ENCODE measurements at places on chromosomes 6 and 20.

DNA sequence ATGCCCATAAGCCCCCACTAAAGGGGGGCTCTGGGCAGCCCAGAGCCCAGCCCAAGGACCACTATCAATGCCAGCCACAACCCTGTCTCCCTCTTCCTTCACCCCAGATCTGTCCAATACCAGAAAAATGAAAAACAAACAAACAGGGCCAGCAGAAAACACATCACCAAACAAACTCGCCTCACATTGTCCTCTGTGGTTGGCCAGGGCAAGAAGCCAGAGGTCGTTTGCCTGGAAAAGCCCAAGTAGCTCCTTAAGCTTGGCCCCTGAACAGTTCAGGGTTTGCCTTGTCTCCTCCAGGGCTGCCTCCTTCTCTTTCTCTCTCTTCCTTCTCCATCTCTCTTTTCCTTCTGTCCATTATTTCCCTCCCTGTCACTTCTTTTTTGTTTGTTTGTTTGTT, 10.1 kb upstream of the SCUBE3 start:
- DNase-seq, result no peak

- DNase-seq, result no peak
Measured at GRCh38 chr6:106126482-106126881, 40.3 kb downstream of the PRDM1 start.

GRCh38 chr6:135117413-135117968, 62.9 kb upstream of the HBS1L start:
- peak; percentile 59 for DNase-seq

- no peak for DNase-seq
Measured at GRCh38 chr6:156701966-156702365, 75.2 kb upstream of the ARID1B start.

DNA sequence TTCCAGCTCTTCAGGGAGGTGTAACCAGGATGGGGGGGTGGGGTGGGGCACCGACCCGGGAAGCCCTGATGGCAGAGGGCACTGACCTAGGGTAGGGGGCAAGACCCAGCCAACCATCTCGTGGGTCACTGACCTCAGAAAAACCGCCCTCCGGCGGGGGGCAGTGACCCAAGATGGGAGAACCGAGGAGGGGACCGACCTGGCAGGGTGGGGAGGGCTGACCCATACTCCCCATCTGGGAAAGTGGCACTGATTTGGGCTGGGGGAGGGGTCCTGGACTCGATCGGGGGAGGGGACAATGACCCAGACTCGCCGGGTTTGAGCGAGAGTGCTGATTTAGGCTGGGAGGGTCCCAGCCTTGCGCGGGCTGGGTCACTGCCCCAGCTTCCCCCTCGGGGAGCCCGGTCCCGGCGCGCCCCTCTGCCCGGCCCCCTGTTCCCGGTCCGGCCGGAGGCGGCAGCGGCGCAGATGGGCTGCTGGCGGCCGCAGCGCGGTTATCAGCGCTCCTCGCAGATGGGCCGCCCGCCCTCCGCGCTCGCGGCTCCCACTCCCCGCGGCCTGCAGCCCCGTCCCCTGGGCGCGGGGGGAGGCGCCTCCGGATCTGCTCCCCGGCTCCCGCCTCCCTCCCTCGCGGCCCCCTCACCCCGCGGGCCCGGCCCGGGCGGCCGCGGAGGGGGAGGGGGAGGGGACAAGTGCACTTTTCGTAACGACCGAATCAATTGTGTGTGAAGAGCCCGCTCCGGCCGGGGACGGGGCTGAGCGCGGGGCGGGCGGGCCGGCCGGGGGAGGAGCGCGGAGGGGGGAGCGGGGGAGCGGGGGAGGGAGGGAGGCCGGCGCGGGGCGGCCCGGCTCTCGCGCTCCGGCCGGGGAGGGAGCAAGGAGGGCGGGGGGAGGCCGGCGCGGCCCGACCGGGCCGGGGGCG, 2.2 kb downstream of the NOL4L start:
- DNase-seq, result no peak

- no peak for DNase-seq
Measured at GRCh38 chr6:166097914-166098522, 69.6 kb downstream of the TBXT start.

- no peak for DNase-seq
Measured at GRCh38 chr20:4089756-4090487, 74.6 kb upstream of the RNF24 start.

DNA sequence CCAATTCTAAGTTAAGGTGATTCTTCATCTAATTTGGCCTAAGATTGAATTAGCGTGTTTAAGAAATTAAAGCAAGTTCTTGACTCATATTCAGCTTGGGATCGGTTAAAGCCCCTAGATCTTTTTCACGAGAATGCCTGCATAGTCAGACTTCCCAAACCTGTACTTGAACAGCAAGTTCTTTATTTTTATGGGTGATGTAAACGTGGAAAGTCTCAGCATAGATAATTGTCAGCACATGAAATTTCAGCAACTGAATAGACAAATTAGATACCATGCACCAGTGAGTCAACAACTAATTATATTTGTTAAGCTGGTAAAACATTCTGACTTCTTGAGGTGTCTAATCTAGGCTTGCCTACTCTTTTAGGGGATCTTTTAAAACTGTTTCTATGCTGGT, 183.1 kb upstream of the TNFAIP3 start:
- no peak for DNase-seq

DNA sequence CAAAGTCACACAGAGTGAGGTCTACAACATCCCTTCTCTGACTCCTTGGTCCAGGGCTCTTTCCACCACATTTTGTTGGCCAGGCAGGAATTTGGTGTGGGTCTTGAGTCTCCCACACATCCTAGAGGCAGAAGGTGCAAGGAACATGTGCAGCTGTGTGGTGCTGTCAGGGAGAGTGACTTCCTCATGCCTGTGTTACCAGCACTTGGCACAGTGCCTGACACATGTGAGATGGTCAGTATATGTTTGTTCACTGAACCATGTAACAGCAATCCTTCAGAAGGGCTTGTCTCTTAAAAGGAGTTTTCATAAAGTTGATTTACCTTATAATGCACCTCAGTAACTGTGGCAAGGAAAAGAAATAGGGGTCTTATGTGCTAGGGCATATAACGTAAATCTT, 168.5 kb downstream of the CDC5L start:
- no peak for DNase-seq

- no peak for DNase-seq
Measured at GRCh38 chr6:14072084-14072483, 45.5 kb upstream of the CD83 start.

DNA sequence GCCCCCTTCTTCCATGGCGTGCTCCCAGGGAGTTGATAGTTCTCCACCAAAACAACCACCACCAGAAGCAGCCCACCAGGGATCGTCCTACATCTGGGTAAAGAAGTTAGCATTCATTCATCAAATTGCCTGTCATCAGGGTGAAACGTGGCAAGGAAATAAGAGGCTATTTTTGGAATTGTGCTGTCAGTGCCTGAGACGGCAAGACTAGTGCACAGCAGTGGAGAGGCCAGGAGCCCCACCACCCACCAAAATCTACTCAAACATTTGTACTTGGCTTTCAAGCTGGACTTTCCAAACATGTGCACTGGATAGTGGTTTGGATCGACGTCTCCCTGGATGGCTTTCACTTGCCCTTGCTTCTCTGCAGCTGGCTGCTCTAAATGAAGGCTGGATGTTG, 44.8 kb downstream of the TXNDC5 start:
- DNase-seq, result no peak

DNA sequence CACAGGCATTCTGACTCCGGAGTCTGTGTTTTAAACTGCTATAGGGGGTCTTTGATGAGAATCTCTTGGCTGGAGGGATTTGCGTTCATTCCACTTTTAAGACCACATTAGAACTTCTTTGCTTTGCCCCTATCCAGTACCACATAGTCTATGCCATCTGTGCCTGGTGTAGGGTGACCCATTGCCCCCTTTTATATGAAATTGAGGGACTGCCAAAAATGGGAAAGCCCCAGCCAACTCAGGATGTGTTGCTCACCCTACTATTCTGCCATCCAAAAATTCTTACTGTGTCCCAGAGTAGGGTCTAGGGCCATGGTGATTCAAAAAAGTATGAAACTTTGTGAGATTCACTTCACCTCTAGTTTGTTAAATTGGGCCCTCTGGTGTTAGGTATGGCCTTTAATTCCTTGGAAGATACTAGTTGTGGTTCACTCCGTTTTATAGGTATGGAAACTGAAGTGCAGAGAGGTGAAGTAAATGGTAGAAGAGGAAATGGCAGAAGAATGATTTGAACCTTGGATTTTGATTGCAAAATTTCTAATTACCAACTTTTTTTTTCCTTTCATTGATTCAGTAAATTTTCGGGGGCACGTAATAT, 1.4 kb downstream of the PFDN4 start:
- no peak for DNase-seq

DNA sequence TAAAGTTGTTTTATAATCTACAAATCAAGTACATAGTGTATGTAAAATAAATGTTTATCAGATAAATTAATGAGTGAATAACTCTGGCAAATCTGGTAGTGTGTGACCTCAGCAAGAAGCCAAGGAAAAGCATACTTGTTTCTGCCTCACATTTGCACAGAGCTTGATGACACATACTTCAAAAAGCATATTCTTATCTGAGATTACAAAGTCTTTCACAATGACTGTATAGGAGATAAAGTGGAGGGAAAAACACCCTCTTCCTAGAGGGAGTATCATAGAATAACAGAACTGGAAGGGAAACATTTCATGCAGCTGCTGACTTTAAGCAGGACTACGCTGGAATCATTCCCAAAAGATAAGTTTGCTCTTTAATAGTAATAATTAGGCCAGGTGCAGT, 28.1 kb upstream of the AKAP7 start:
- DNase-seq, result no peak

DNA sequence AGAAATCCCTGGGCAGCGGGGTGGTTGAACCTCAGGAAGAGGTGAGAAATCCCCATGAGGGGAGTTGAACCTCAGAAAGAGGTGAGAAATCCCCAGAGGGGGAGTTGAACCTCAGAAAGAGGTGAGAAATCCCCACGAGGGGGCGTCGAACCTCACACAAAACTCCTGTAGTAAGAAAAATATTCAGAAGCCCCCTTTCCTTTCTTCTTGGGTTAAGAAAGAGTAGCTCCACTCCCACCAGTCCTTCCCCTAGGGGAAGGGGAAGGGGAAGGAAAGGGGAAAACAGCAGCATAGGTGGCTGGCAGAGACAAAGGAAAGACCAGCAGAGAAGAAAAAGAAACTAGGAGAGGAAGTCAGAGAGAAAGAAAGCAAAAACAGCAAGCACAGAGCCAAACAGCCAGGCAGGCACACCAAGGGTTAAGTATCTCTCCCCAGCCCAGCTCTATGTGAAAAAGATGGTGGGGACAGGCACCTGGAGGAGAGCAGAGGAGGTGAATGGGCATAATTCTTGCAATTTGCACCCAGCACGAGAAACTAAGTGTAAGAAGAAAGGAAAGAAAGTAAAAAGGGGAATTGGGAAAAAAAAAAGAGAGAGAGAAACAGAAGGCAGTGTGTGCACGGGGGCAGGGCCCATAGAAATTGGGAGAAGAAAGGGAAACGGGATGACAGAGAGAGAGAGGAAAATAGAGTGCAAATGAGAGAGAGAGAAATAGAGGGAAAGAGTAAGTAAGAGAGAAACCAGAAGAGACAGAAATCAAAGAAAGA, 88.2 kb downstream of the PLG start:
- DNase-seq, result no peak

GRCh38 chr6:22436134-22436533, 133.2 kb upstream of the HDGFL1 start:
- no peak for DNase-seq

GRCh38 chr6:143872201-143872600, 7.9 kb downstream of the ZC2HC1B start:
- DNase-seq, result peak; percentile 13

DNA sequence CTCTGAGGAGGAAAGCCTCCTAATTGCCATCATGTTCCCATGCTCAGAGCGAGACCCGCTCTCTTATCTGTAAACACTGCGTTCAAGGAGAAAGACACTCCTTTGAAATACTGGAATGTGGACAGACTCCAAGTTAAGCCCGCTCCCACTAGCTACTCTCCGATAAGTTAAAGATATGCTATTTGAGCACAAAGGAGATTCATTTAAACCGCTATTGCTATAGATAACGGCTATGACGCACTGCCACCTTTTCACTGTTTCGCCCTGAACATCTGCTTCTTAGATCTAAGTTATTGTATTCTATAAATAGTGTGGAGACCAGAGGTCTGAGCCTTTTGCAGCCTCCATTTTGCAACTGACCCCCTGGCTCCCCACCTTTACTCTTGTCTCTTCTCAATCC, 82.3 kb downstream of the GPX5 start:
- DNase-seq, result no peak

DNA sequence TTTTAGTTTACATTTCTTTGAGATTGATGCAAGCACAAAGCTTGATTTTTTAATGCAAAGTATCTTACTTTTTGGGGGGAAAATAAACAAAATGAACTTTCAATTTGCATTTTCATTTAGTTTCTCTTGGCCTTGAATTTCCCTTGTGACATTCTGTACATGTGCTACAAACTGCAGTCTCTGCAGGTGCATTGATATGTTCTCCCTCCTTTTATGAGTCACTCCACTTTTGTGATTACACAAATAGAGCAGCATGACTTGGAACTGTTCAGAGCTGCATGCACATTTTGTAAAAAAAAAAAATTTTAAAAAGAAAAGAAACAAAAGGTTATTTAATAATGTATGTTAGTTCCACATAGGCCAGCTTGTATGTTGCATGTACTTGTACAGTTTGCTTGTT, 220.0 kb upstream of the KCNQ5 start:
- DNase-seq, result no peak

DNA sequence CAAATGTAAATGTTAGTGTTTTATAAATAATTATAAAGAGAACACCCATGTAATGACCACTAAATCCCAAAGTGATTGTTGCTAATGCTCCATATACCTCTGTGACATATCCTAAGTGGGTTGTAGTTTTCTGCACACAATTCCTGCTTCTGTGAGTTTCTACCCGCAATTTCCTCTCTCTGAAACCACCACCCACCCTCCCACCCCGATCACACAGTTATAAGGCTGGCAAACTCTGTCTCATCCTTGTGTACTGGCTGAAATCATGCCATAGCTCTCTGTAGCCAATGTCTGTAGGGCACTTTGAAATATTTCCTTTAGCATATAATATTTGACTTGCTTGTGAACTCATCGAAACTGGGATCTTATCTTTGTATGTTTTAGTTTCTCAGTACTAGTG, 236.6 kb downstream of the PLCB1 start:
- DNase-seq, result no peak

DNA sequence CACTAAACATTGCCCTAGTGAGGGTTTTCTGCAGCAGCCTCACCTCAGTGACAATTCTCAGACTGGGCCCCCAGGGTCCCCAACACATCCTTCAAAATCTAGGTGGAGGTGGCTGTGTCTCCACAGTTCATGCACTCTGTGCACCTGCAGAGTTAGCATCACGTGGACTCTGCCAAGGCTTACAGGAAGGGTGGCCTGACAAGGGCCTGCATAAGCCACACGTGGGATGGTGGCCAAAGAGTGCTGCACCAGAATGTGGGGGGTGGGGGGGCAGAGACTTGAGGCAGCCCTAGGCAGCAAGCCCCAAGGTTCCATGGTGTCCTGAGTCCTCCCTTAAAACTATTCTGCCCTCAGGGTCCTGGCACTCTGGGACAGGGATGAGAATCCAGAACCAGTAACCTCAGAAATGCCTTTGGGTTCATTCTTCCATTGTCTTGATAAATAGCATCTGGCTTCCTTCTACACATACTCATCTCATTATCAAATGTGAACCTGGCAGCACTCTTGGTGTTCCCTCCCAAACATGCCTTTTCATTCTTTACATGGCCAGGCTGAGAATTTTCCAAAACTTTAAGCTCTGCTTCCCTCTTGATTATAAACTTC, 1.6 kb upstream of the SERPINB1 start:
- DNase-seq, result no peak

- DNase-seq, result no peak
Measured at GRCh38 chr20:1330075-1330830, 1.3 kb upstream of the SDCBP2 start.
